ENCODE measurements at places on chromosomes 16 and 17.

DNA sequence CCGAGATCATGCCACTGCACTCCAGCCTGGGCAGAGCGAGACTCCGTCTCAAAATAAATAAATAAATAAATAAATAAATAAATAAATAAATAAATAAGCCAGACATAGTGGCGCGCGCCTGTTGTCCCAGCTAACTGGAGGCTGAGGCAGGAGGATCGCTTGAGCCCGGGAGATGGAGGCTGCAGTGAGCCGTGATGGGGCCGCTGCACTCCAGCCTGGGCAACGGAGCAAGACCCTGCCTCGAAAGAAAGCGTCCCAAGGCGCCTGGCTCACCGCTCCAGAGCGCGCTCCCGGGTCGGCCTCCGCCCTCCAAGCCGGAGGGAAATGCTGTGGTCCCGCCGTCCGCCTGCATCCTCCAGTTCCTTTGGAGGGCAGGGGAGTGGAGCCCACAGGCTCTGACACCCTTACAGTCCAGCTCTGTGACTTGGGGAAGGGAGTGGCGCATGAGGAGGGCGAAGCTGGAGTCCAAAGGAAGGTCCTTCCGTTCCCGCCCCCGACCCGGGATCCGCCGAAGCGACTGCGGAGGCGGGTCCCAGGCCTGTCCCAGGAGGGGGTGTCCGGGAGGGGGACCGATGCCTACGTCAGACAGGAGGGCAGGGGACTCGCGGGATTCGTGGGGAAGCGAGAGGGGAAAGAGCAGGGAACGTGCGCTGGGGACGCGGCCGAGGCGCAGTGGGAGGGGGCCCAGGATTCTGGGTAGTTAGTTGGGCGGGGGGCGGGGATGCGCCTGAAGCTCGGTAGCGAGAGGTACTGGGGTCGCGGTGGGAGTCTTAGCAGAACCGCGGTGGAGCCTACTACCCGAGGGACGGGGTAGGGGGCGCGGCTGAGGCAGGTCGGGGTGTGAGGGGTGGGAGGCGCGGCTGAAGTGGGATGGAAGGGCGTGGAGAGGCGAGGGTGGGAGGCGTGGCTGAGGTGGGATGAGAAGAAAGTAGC is 8.4 kb upstream of the TRPV2 start:
- DNase-seq = no peak

DNA sequence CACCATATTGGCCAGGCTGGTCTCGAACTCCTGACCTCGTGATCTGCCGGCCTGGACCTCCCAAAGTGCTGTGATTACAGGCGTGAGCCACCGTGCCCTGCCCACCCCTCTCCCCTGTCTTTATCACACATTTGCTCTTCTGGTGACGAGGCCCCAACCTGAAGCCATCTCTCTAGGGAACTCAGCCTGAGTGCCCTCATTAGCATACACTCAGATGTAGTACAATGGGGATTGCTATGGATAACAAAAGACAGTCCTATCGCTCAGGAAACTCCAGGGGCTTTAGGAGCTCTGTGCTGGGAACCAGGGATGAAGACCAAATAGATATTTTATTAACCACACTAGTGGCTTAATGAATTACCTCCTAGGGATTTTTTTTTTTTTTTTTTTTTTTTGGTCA is 100.7 kb downstream of the MARF1 start:
- no peak for DNase-seq

DNA sequence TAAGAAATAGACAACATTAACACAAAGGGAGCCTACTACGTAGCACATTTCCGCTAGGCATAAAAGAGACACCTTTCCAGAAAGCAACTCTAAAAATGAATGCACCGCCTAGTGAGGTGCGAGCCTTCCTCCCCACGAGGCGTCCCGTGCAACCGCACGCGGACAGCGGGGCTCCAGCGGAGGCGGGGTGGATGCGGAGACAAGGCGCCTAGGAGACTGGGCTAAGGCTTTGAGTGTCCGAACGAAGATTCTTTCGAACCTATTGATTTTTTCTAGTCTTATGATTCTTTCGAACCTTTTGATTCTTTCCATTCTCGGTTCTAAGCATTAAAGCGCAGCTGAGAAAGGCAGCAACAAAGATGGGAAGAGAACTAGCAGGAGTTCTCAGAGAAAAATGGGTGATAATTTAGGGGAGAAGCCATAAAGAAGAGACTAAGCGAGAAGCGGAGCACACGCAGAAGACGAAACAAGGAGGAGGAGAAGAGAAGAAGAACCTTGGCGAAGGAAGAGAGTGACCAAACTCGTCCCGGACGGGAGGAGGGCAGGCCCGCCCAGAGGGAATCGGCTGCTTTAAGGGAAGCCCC is 394 bp upstream of the CPD start:
- peak; percentile 48 for DNase-seq

DNA sequence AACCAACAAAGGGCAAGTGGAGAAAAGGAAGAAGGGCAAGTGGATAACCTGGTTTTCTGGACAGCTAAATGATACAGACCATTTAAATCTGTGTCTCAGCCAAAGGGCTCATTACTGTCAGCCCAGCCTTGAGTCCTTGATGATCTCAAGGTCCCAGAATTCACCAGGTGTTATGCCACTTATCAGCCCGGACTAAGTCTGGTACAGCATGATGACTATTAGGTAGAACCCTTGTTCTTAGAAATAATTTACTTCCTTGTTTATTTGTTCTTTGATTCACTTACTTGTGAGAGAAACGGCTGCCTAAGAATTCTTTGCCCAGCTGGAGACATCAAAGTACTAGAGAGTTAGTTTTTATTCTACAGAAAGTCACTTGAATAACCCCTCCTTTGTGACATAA is 3.5 kb downstream of the PDILT start:
- DNase-seq = no peak

- no peak for DNase-seq
Observed at GRCh38 chr16:23389201-23389600, 63.8 kb downstream of the COG7 start.

DNA sequence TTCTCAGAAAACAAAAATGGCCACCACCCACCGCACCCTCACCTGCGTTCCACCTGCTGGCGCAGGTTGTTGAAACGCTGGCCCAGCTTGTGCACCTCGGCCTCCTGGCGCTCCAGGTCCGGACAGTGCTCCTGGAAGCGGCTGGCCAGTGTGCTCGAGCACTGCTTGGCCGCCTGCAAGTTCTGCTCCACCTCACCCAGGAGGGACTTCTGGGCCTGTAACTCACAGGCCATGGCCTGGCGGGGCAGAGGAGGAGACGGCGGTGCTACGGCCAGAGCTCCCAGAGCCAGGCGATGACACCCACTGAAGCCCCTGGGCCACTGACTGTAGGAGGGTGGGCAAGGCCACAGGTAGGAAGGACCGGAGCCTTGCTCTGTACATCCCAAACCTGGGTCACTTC is 43.4 kb downstream of the UBN1 start:
- DNase-seq = no peak

DNA sequence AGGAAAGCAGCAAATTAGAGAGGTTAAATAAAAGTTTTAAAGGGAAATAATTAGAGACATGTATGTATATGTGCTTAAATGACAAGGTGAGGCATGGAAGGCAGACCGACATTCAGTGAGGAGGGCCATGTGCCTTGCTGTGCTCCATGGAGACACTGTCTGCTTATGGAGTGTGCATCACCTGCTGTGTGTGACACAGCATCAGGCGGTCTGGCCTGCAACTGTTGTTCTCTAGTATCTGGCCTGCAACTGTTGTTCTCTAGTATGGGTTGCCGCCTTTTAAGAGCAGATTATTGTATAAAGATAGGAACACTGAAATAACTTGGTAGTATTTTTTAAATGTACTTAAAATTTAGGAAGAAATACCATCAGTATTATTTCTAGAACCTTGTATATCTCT is 225.1 kb downstream of the LGALS9B start:
- DNase-seq = no peak

DNA sequence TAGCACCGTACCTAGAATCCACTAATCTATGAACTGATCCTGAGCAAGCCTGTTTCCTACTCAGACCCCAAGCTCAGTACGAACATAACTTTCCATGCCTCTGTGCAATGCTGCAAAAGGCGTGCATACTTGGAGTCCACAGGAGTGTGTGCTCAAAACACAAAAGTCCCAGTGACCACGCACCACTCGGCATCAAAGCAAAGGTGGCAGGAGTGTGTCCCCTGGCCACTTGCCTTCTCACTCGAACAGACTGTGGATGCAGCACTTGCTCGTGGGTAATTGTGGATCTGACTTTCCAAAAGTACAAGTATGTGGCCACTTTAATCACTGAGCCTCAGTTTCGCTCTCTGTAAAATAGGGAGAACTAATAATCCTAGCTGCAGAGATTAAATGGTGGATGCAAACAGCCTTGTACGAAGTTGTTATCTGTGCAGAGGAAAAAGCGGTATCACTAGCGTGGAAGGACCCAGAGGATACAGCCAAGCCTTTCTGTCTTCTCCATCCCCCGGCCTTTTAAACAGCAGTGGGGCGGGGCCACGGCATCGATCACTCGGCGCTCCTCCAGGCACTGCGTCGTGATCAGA is 311 bp upstream of the KDM8 start:
- no peak for DNase-seq

DNA sequence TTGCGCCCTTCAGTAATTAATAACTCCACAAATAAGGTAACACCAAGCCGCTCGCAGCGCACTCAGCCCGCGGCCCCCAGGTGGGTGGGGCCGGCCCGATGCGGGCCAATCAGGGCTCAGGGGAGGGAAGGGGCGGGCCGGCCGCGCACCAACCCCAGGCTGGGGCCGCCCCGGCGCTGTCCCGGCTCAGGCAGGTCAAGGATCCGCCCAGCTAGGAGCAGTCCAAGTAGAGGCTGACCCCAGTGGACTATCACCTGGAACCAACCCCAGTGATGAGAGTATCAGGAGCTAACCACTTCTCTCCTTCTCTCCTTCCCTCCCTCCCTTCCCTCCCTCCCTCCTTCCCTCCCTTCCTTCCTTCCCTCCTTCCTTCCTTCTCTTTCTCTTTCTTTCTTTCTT is 110.8 kb downstream of the C16orf78 start:
- DNase-seq = no peak

GRCh38 chr17:50132104-50132794 is 2.3 kb upstream of the SAMD14 start:
- no peak for DNase-seq

DNA sequence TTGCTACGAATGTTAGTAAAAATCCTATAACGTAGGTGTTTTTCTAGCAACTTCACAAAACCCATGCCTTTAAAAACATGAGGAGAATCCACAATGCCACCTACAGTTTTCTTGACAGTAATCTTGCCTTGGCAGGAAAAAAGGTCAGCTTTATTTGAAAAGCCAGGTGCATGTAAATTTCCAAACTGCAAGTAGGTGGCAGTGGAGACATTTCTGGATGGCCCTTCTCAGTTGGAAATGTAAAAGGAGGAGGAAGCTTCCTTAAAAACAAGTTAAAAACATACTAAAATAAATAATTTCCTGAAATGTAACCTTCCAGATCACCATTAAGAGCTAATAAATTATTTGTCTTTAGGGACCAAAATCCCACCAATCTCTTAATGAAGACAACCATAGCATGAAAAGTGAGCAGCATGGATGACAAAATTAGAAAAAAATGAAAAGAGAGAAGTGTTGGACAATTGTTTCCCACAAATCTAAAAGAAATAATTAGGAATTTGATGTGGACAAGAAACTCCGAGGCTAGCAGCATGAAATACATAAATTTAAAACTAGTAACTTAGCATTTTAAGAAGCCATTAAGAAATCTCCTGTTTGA is 152.2 kb downstream of the SNX11 start:
- peak; percentile 8 for DNase-seq

- DNase-seq = no peak
Observed at GRCh38 chr17:48502901-48503300, 27.9 kb downstream of the HOXB1 start.

DNA sequence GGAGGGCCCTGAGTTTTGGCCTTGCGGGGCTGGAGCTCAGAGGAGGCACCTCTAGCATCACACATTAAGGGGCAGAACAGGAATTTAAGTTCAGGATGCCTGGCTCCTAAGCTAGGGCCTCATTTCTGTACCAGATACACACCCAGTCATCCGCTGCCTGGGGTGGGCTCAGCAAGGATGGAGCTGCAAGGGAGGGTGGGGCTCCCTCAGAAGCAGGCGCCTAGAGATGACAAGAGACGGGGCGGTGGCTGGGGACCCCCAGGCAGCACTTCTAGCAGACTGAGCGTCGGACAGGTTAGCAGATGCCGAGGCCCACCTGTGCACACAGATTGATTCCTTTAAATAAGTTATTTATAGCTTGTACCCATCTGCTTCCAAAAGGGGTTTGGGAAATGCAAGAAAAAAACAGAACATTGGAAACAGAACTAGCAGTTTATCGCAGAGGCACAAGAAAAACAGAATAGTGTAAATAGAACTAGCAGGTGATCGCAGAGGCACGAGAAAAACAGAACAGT is 47.6 kb upstream of the CBFA2T3 start:
- no peak for DNase-seq

DNA sequence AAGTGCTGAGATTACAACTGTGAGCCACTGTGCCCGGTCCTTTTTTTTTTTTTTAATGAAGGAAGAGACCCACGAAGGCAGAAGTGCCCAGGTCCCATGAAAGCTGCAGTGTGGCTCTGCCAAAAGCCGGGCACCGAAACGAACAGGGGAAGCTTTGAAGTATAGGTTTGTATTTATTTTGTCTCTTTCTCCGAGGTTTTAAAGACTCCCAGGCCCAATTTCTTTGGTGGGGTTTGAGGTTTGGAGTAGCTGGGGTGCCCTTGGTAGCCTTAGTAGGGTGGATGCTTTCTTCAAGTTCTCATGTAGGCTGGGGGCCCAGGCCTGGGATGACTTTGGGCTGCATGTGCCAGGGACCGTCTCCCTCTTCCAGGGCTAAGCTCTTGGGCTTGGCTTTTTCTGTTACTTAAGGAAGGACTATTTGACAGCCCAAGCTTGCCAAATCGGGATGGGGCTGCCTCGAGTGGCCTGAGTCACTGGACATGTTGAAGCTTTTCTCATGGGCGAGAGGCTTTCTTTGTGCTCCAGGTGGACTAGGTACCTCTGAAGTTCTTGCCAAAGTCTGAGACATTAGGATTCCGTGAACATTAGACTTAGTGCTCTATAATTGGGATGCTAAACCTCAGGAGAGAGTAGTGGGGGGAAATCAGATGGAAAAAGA is 66.3 kb downstream of the WIPI1 start:
- no peak for DNase-seq

Measured in thymus (tissue), 14 donors.